ENCODE measurements at places on chromosomes 2 and 18.

DNA sequence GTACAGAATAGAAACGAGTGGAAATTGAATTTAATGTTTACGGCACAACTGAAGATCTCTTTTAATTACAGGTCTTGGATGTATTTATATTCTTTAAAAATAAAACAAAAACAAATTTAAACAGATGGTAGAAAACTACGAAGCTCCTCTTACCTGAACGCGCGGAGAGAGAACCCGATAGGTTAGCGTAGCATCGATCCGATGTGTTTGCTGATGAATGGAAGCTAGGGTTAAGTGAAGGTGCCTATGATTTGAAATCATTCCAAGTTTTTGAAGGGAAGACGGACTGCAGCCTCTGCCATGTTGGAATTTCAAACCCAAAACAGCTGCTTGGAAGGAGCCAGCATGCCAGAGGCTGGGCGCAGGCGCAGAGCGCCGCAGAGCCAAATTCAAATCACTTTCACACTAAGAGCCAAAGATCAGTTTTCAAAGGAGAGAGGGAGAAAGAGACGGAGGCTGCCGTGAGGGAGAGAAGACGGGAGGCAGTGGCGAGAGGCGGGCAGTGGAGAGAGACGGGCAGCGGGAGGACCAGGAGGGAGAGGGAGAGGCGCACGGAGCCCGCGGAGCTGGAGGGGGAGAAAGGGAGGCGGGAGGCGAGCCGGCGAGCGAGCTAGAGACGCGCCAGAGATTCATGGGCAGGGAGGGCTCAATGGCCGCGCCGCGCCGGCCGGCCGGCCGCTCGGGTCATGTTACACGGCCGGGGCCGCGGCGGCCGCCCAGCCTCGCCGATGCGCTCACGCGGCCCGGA, at the start of gene FIGN:
FIGN (minus strand) TSS at position 324 of the 748 bp plus-strand sequence. CDS start 1,081 bp downstream, outside the sequence.
- DNase-seq, result no peak

DNA sequence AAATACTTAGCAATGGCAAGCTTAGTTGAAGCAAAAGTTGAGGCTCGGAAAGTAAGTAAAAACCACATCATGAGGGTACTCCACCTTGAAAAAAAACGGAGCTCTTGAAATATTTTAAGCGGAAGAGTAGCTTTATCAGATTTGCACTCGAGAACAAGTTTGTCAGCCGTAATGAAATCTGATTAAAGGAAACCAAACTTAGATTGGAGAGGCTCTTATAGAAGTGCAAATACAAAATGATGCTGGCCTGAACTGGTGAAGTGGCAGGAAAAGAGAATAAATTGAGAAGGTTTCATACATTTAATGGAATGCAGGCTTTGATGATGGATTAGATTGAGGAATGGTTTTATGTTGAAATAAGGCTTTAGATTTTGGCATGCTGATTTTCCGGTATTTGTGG, 484.2 kb downstream of the PID1 start:
- DNase-seq, result no peak

GRCh38 chr2:199932312-199932855, 21.3 kb downstream of the C2orf69 start:
- no peak for DNase-seq

DNA sequence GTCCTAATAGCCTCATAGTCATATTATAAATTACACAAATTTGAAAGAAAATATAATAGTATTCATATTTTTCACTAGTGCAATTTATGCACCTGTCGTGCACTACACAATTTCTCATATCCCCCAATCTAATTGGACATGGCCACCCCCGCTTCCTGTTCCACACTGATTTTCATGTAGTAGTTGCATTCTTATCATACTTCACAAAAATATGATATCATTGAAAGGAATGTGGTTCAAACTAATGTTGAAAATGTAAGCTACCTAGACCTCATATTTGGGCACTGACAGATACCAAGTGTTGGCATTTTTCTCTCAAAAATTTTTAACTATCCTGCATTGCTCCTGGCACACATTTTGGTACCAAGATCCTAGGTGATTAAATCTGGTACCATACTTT, 985.5 kb upstream of the POU3F3 start:
- DNase-seq, result no peak

- DNase-seq, result no peak
These were observed 69.0 kb downstream of the RRM2 start for GRCh38 chr2:10191554-10191953.

GRCh38 chr2:236972491-236973342, 113.0 kb upstream of the COPS8 start:
- no peak for DNase-seq

GRCh38 chr2:105953942-105954341, 209.2 kb downstream of the NCK2 start:
- DNase-seq, result no peak

- no peak for DNase-seq
These were observed 36.7 kb downstream of the TMEM37 start for GRCh38 chr2:119468154-119468955.

DNA sequence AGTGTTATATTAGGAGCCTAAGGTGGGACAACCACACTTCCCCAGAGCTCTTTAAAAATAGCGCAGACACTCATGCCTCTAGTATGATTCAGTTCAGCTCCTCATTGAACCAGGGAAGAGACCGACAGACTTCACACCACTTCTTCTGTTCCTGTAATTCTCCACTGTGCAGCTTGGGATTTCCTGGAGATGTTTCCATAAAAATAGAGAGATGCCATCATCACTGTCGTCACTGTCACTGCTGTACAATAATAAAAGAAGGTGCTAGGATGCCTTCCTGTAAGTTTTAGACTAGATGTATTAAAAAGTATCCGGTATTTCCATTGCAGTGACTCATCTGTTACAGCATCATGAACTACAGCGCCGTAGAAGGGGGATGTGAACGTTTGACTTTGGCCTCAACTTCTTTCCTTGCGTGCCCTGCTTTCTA, 110.9 kb downstream of the FAM210A start:
- DNase-seq, result no peak

- no peak for DNase-seq
These were observed 34.7 kb downstream of the TTR start for GRCh38 chr18:31626409-31626808.

Measured in activated CD4-positive, alpha-beta T cell treated with anti-CD3 and anti-CD28 coated beads, Interleukin-2, amount 50 U/mL, for 4 hours (primary cell).